ENCODE measurements at places on chromosomes 12 and 14.

DNA sequence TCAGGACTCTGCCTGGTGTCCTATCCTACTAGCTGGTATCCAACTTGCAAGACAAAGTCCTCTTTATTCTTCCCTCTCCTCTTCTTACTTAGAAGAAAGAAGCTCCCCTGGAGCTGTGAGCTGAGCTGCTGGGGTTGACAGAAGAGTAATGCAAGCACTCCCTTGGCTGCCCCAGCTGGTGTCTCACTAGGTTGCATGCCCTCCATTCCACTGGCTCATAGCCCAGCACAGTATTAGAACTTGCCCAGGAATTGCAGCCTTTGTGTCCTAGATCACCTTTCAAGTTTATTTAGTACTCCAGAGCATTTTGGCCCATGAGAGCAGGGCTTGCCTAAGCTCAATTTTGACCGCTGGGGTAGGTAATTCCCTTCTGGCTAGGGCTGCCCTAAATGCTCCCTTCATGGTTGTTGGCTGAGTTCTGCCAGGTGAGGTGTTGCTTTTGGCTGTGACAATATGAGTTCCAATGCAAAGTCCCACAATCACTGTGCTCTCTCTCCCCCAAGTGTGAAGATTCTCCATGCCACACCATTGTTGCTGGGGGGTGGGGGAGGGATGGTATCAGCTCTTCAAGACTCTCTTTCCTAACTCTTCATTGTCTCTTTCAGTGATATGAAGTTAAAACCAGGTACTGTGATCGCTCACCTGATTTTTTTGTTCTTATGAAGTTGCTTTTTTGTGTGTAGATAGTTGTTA is 317.4 kb upstream of the DDHD1 start:
- DNase-seq: no peak

GRCh38 chr12:115570069-115570777 is 707.3 kb downstream of the MED13L start:
- DNase-seq: no peak

DNA sequence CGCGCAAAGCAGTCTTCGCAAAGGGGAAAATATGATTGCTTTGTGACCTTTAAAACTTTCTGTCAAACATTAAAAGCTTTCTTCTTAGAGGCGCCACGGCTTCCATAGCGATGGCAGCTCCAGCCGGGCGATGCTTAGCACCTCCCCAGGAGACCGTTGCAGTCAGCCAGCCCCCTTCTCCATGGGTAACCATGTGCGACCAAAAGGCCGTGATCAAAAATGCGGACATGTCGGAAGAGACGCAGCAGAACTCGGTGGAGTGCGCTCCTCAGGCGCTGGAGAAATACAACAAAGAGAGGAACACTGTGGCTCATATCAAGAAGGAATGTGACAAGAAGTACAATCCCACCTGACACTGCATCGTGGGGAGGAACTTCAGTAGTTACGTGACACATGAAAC is 12.7 kb upstream of the STON2 start:
- DNase-seq: no peak

DNA sequence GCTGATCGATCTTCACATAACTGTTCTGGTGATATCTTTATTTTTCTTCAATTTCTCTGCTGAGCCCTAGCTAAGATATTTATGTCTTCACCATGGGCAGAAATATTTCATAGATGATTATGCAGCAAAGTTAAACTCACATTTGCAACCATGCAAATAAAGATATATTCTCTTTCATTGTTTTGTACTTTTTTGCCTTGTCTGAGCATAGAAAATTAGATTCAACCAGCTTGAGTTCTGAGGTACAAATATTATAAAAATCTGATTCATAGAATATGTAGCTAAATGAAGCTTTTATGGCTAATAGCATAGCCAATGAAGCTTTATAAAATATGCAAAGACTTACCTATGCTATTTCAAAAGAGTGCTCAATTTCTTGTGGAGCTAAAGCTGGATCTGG is at the start of gene TAS2R13:
Gene TAS2R13, minus strand, starts transcription at position 101 of the 400 bp plus-strand sequence. CDS start 264 bp downstream, outside the sequence.
- DNase-seq: no peak

DNA sequence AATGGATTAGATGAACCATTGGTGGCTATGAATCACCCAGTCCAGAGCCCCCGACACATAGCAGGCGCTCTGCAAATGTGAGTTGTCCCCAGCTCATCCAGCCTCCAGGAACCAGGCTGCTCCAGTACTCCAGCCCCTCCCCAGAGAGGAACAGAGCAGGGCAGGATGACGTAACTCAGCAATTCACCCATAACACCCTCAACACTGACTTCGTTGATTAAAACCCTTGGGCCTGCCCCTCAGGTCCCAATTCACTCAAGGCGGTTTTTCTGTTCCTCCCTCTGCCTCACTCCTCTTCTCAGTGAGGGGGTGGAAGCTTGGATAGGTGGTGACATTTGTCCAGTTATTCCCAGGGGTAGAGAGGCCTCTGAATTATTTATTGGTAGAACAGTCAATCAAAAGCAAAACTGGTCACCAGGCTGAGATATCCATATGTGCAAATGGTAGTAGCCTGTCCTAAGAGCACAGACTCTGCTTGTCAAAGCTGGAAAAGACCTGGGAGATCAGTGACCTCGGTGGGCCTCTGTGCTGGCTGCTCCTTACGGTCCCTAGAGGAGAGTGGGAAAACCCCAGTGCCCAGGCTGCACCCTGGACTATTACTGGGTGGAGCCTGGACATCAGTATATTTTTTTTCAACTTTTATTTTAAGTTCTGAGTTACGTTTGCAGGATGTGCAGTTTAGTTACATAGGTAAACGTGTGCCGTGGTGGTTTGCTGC is 97.0 kb downstream of the CMKLR1 start:
- DNase-seq: no peak

DNA sequence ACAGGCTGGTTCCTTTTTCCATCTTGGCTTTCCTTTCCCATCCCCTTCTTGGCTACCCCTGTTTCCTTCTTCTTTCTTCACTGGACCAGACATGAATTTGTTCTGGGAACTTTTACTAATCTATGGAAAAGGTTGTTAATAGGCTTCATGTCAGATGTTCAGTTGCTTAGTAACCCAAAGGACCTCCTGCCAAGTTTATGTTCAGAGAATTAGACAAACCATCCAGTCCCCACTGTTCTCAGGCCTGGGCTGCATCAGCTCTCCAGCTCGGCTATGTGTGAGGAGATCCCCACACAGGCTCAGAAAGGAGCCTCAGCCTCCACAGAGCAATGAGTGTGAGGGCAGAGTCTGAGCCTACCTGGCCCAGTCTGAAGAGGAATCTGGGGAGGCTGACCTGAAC is 78.0 kb downstream of the AKAP6 start:
- DNase-seq: no peak

DNA sequence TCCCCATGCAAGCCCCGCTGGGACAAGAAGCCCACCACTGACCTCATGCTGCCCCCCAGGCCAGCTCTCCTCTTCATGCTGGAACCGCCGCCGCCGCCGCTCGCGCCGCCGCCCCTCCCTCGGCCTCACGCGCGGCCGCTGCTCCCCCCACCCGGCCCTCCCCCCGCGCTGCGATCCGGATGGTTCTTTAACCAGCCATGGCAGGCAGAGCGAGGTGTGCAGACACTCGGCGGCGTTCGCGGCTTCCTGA is at the start of gene DCAF5:
Gene DCAF5, minus strand, starts transcription at position 218 of the 250 bp plus-strand sequence. Its CDS starts 141 bp downstream, at position 77.
- DNase-seq: no peak

- DNase-seq: no peak
Observed at GRCh38 chr14:52063052-52063462, 5.8 kb downstream of the NID2 start.

DNA sequence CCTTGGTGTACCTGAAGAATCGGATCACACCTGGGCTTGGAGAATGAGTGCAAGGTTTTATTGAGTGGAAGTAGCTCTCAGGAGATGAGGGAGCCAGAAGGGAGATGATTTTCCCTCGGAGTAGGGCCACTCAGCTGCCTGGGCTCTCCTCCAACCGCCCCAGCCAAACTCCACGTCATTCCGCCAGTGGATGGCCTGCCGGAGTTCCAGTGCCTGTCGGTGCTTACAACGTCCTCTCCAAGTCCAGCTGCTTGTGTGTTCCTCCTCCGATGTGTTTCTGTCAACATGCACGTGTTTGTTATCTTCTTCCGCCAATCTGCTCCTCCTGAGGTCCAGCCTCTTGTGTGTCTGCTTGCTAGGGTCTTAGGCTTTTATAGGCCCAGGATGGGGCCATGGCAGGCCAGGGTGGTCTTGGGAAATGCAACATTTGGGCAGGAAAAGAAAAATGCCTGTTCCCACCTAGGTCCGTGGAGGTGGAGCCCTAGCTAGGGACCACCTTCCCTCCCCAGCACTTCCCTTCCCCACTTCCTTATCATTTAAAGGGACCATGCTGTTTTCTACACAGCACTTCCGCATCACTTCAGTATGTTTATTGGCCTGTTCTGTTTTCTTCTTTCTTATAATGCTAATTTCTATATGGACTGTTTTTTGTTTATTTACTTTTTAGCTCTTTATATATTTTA is 343.2 kb downstream of the PDZRN4 start:
- DNase-seq: no peak

DNA sequence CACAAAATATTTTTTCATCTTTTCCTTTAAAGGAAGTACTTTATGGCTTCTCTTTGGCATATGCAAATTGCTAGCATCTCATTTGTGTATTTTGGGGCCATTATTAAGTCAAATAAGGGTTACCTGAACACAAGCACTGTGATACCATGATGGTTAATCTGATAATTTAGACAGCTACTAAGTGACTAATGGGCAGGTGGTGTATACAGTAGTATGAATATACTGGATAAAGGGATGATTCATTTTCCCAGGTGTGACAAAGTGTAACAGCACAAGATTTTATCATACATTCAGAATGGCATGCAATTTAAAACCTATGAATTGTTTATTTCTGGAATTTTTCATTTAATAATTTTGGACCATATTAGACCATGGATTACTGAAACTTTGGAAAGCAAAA is 27.2 kb upstream of the ANO4 start:
- no peak for DNase-seq

DNA sequence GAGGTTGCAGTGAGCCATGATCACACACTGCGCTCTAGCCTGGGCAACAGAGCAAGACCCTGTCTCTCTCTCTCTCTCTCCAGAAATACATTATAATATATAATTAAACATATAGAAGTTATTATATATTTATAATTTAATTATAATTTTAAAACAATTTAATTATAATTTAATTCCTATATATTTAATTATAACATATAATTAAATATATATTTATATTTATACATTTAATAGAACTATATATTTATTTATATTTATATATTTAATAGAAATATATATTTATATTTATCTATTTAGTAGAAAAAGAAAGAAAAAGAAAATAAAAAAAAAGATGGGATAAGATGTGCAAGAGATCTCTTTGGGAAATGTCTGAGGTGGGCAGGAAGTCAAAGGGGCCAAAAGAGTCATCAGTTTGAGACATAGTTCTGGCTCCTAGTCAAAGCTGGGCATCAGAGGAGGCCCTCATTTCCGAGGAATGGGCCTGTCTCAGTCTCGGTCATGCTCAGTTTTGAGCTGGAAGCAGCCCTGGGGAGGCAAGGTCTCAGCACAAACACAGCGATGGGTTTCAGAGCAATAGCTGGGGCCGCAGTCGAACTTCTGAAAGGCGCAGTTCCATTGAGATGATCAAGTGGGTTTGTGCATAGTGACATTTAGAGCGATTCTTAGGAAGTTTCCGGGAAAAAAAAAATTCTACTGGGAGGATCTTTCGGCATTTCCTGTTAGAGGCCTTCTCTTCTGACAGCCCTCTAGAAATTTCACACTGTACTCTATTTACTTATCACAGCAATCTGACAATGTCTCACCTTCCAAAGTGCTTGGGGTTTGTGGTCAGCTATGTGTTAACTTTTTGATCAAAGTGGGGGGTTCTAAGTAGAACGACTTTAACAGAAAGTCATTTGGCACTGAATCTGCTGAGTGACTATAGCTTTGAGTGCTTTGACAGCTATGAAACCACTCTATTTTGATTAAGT is 58.7 kb upstream of the GZMB start:
- DNase-seq: no peak

GRCh38 chr12:101045486-101046464 is 164.3 kb downstream of the SLC5A8 start:
- DNase-seq: no peak

DNA sequence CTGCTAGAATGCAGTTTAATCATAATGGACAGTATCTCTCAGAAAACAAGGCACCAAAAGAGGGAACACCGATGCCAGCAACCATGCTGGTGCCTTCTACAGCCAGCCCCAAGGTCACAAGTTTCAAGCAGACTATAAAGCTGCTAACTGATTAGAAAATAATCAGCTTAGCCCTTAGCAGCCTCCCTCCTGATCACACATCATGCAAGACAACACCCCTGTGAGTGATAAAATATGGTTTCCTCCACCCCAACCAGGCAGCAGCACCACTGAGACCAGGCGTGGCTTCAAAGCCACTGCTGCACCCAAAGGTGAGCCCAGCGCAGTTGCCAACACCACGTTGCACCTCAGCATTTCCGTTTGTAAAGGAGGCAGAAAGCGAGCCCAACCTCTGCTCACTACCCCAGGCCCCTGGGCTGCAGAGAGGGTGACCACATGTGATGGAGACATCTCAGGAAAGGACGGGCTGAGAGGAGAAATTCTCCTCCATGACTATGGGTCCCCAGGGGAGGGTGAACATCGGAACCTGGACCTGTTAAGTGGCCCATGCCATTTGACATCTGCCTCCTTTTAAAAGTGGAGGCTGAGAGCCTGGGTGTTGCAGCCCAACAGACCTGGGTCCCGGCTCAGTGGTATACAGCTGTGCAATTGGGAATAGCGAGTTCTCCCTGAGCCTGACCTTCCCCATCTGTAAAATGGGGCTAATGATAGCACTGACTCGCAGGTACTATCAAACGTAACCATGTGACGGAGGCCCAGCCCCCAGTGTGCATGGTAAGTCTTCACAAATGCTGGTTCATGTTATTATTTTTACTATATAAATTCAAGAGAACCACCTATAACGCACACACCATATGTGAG is 11.5 kb downstream of the ZFP36L1 start:
- no peak for DNase-seq

- DNase-seq: no peak
Observed at GRCh38 chr12:112112409-112113133, 4.0 kb upstream of the NAA25 start.

DNA sequence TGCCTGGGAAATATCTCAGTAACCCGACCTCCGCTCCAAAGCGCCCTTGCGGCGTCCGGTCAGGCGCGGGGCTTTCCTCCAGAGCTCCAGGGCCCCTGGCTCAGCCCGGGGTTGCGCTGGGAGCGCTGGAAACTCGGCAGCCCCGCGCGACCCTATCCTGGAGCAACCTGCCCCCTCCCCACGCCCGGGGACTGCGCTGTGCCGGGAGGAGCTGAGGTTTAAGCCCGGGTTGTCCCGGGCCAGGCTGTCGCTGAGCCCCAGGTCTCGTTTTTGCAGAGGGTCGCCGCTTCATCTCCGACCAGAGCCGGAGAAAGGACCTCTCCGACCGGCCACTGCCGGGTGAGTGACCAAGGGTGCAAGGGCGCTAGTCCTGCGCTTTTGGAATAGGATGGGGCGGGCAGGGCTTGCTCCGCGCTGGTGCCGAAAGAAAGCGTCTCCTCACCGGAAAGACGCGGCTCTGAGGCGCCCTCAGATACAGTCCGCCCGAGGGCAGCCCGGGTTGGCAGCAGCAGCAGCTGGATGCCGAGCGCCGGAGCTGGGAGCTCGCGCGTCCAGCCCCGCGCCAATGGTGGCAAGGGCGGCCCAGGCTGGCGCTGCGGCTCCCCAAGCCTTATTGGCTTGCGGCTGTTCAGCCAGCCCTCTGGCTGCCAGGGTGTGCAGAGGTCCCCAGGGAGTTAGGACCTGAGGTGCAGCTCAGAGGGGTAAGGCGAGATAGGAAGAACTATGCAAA is 1.5 kb downstream of the SPX start:
- DNase-seq: peak; percentile 62

All from hematopoietic multipotent progenitor cell (in vitro differentiated cells).